ENCODE measurements at places on chromosomes 6 and 20. TPM values are rescaled to one million over a fixed set of nuclear protein-coding genes. Genes with fewer than 3 reads are reported as not detected.

Gene WASF1
- total RNA-seq = 14.2 TPM

Gene C20orf202
- total RNA-seq = not detected

- no peak for DNase-seq
Measured at GRCh38 chr6:14305624-14306023, 188.1 kb downstream of the CD83 start.

- DNase-seq = no peak
Measured at GRCh38 chr6:36757206-36757605, 59.6 kb downstream of the RAB44 start.

Gene RAET1L
- total RNA-seq = not detected
